ENCODE measurements at places on chromosomes 7 and 10. TPM values are rescaled to one million over a fixed set of nuclear protein-coding genes. Genes with fewer than 3 reads are reported as not detected.

DDX56 gene
- total RNA-seq: 67.3 TPM

FAM13C gene
- total RNA-seq: not detected

TMEM176A gene
- 1.2 TPM for total RNA-seq

TEX47 gene
- total RNA-seq: not detected

FAM171A1 gene
- 16.7 TPM for total RNA-seq

CYP2E1 gene
- total RNA-seq: 0.18 TPM

ZNF425 gene
- 1.1 TPM for total RNA-seq

CRPPA gene
- total RNA-seq: 0.89 TPM

OR2A14 gene
- not detected for total RNA-seq

All from myometrial cell (primary cell).